Retinal pigment epithelial cell (primary cell): ENCODE measurements at places on chromosomes 3 and 15.

- DNase-seq = no peak
Observed at GRCh38 chr15:55515491-55515890, 7.5 kb upstream of the DNAAF4 start.

- no peak for DNase-seq
Observed at GRCh38 chr15:89672221-89673164, 6.7 kb downstream of the PLIN1 start.

GRCh38 chr15:35911052-35911777 lies 365.2 kb upstream of the DPH6 start:
- no peak for DNase-seq

DNA sequence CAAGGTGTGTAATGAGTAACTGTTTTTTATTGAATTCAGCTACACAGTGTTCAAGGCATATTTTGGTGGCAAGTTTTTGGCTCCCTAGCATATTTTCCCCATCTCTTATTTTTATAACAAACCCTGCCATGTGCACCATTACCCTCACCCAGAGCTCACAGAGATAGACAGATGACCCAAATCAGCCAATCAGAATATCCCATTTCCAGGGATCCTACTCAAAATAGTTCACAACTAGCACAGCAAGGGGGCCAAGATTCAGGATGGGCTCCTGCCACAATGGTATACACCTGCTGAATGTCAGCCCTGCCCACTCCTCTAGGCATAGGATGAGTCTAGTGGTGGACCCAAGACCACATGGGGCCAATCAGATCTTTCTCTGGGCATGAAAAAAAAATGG lies 78.8 kb upstream of the SETMAR start:
- DNase-seq = no peak

DNA sequence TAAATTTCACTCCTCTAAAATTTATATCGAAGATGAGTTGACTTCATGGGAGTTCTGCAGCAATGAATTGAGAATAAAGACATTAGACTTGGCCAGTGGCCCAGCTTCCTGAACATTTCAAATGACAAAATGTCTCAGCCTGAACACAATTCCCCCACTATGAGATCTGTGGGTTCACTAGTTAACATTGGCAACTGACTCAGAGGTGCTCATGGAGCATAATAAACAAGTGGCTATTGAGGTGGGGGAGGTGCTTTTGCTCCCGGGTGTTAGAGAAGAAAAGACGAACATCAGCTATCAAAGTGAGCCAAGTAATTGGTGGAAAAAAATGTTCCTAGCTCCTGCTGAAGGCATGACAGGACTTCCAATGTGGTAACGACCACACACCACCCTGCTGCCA lies 6.3 kb downstream of the ATP13A4 start:
- DNase-seq = no peak
